Activated CD8-positive, alpha-beta T cell treated with anti-CD3 and anti-CD28 coated beads for 36 hours (primary cell): ENCODE measurements at places on chromosomes 6 and 20. TPM values are rescaled to one million over a fixed set of nuclear protein-coding genes. Genes with fewer than 3 reads are reported as not detected.
A peak's percentile ranks its signal among the peaks of the same experiment; 100 is the strongest.

DNA sequence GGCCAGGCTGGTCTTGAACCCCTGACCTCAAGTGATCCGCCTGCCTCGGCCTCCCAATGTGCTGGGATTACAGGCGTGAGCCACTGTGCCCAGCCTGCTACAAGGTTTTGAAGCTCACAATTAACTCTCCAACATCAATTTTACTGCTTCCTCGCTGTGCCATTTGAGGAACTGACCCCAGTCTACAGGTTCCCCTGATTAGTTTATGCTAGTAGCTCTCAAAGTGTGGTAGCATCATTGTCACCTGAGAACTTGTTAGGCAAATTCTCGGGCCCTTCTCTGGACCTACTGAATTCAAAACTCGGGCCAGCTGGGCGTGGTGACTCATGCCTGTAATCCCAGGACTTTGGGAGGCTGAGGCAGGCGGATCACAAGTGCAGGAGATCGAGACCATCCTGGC lies 49.4 kb downstream of the MCUR1 start:
- no peak overlapping the region for H3K4me3 ChIP-seq
- peaks cover 2% of the 10 kb centered on the region for H3K36me3 ChIP-seq
- peaks cover 43% of the 10 kb centered on the region for H3K4me1 ChIP-seq
- peaks cover 3% of the 10 kb centered on the region for H3K27me3 ChIP-seq
- DNase-seq: no peak

DNA sequence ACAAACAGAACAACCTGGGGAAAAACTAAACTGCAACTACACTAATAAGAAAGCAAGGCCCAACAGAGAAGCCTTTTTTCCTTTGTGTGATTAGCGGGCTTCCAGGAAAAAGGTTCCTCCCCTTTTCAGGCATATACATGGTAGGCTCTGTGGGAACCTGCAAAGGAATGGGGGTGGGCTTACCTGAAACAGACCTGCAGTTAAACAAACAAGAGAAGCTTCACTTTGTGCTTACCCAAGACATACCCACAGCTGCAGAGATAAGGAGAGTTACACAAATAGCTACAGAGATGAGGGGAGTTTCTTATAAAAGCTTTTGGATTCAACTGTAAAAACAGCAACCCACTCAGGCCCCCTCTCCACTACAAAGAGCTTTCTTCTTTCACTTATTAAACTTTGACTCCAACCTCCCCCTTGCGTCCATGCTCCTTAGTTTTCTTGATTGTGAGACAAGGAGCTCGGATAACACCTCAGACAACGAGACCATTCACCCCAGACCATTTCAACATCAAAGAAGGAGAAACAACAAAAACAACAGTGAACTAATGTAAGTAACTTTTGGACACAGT lies 30.9 kb downstream of the RNF146 start:
- no peak overlapping the region for H3K4me3 ChIP-seq
- H3K27me3 ChIP-seq: no peaks in the 10 kb centered on the region
- H3K27ac ChIP-seq: no peak overlapping the region

DNA sequence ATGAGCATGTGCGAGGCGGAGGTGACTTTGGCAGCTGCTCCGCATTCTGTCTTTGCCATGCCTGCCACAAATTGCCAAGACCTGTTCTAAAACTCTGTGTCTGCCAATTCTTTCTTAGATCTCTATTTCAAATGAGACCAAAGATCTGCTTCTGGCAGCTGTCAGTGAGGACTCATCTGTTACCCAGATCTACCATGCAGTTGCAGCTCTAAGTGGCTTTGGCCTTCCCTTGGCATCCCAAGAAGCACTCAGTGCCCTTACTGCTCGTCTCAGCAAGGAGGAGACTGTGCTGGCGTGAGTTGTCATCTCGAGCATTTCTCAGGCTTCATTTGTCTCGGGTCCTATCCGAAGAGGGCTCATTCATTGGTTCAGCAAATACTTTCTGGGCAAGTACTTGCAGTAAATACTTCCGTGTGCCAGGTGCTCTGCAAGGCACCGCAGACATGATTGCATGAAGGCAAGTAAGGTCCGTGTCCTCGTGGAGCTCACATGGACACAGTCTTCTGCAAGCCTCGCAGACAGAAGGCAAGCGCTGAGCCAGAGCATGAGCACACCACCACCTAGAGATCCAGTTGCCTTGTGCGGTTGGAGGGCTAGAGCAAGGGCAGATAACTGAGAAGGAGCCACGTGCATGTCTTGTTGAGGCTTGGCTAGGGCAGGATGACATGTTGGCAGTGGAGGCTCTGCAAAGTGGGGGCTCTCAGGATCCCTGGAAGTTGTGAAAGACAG lies 19.7 kb upstream of the MROH8 start:
- no peaks in the 10 kb centered on the region for H3K27me3 ChIP-seq
- H3K36me3 ChIP-seq: peaks cover 51% of the 10 kb centered on the region
- H3K27ac ChIP-seq: no peak overlapping the region
- peaks cover 28% of the 10 kb centered on the region for H3K4me1 ChIP-seq
- H3K4me3 ChIP-seq: no peak overlapping the region
- DNase-seq: no peak

DNA sequence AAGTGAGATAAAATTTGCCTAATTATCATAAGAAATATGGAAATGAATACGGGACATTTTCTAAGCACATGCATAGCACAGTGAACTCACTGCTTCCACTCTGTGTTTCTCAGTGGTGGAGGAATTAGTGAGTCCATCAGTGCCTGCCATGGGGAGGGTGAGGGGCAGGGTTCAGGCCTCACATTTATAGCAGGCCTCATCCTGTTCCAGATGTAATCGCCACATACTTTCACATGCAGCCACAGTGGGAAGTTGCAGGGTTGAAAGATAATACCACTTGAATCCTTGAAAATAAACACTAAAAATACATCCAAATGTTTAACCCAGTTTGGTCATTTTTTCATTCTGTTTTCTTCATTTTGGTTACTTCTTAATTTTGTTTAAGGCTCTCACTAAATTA lies 29.9 kb upstream of the ANKEF1 start:
- no peak for DNase-seq
- no peak overlapping the region for H3K4me3 ChIP-seq
- no peaks in the 10 kb centered on the region for H3K36me3 ChIP-seq
- no peak overlapping the region for H3K27ac ChIP-seq
- H3K27me3 ChIP-seq: no peaks in the 10 kb centered on the region
- no peaks in the 10 kb centered on the region for H3K4me1 ChIP-seq

GRCh38 chr6:45419571-45420082 lies 41.9 kb upstream of the SUPT3H start:
- H3K4me3 ChIP-seq: peak overlapping the region; percentile 94
- peak; percentile 77 for DNase-seq
- H3K36me3 ChIP-seq: peaks cover 2% of the 10 kb centered on the region
- peak overlapping the region; percentile 95 for H3K27ac ChIP-seq

GRCh38 chr20:36606158-36607066 lies 833 bp downstream of the RAB5IF start:
- H3K36me3 ChIP-seq: peaks cover 33% of the 10 kb centered on the region
- H3K4me3 ChIP-seq: peak overlapping the region; percentile 100
- H3K4me1 ChIP-seq: peaks cover 21% of the 10 kb centered on the region
- H3K27me3 ChIP-seq: no peaks in the 10 kb centered on the region
- peak overlapping the region; percentile 90 for H3K27ac ChIP-seq

- H3K27me3 ChIP-seq: peaks cover 11% of the 10 kb centered on the region
- no peak for DNase-seq
- H3K4me1 ChIP-seq: no peaks in the 10 kb centered on the region
- H3K4me3 ChIP-seq: no peak overlapping the region
- H3K27ac ChIP-seq: no peak overlapping the region
- H3K36me3 ChIP-seq: no peaks in the 10 kb centered on the region
Measured at GRCh38 chr6:29509711-29510110, 22.0 kb upstream of the MAS1L start.

GRCh38 chr6:71393471-71393870 lies 104.9 kb downstream of the OGFRL1 start:
- no peaks in the 10 kb centered on the region for H3K4me1 ChIP-seq
- DNase-seq: no peak
- no peak overlapping the region for H3K4me3 ChIP-seq
- H3K27ac ChIP-seq: no peak overlapping the region
- H3K36me3 ChIP-seq: no peaks in the 10 kb centered on the region

- peaks cover 66% of the 10 kb centered on the region for H3K36me3 ChIP-seq
- no peaks in the 10 kb centered on the region for H3K27me3 ChIP-seq
- no peak overlapping the region for H3K4me3 ChIP-seq
- no peak for DNase-seq
- H3K27ac ChIP-seq: peak overlapping the region; percentile 63
Measured at GRCh38 chr20:58896820-58897219, 44.3 kb downstream of the GNAS start.

The TFAP2D gene
- not detected for total RNA-seq

The HAO1 gene
- not detected for total RNA-seq

The DPPA5 gene
- total RNA-seq: not detected

The UTRN gene
- 58.5 TPM for total RNA-seq

The SLC35D3 gene
- total RNA-seq: not detected
